A673 (cell line): ENCODE measurements at places on chromosomes 3 and 15.

DNA sequence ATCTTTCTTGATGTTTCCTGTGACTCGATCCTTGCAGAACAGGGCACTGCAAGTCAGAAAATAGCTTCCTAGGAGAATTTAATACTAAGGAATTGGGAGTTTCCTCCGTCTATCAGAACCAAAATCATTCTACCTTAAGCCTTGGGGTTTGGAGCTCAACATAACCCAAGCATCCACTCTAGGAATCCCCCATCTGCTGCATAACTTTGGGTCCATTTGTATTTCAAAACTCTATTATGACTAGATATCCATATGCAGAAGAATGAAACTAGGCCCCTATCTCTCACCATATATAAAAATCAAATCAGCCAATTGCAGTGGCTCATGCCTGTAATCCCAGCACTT is 61.7 kb upstream of the AKAP13 start:
- no peak for DNase-seq

GRCh38 chr3:59653405-59654122 is 603.7 kb upstream of the CFAP20DC start:
- DNase-seq: no peak

- no peak for DNase-seq
Measured at GRCh38 chr3:194481103-194481502, 5.7 kb downstream of the ATP13A3 start.

GRCh38 chr3:137013951-137014688 is 56.3 kb downstream of the IL20RB start:
- DNase-seq: peak; percentile 93

DNA sequence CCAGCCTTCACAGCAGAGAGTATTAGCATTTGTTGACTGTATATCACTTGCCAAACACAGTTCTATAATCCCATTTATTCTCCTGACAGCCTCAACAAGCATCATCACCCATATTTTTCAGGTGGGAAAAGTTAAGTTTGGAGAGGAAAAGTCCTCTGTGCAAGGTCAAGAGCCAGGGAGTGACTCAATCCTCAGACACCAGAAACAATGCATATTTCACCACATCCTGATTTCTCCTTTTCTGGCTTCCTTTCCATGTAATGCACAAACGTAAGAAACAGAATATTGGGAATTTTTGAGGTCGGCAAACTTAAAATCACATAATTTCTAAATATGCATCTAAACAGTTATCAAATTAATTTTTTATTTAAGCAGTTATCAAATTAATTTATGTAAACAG is 116.0 kb upstream of the GADL1 start:
- DNase-seq: no peak

- DNase-seq: peak; percentile 60
Measured at GRCh38 chr3:136546720-136547119, 205.5 kb downstream of the STAG1 start.

- DNase-seq: peak; percentile 80
Measured at GRCh38 chr3:126389112-126389793, 5.5 kb upstream of the CFAP100 start.

DNA sequence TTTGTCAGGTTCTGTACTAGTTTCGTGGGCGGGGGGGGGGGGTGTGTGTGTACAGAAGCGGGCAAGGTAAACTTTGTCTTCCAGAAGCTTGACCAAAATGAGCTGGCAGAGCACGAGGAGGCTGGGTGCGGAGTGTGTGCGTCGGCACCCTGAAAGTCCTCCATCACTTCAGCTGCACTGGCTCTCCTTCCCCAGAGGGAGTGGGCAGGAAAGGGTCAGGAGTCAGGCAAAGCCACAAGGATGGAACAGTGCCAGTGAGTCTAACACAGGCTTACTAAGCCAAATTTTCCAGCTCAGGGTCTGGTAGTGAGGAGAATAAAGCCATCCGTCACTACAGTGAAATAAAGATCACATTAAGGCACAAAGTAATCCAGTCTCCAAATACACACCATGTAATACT is 11.9 kb upstream of the SH3GL3 start:
- DNase-seq: no peak

DNA sequence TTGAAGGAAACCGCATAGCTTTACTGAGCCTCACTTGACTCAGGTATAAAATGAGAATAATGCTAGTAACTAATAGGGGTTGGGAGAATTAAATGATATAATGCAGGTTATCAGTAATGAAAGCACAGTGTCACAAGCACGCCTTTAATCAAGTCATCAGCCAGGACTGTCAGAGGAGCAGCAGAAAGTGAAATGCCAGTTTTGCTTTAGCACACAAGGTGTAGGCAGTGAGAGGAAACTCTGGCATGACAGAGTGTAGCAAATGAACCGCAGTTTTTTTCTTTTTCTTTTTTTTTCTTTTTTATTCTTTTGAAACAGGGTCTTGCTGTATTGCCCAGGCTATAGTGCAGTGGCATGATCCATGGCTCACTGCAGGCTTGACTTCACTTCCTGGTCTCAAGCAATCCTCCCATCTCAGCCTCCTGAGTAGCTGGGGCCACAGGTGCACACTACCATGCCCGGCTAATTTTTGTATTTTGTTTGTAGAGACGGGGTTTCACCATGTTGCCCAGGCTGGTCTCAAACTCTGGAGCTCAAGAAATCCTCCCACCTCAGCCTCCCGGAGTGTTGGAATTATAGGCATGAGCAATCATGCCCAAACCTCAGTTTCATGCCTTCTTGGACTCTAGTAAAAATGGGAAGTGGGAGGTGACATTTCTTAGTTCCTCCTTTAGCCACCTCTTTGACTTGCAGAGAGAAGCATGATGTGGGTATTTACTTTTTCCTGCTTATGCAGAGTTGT is 9.7 kb upstream of the SCAANT1 start:
- DNase-seq: no peak

DNA sequence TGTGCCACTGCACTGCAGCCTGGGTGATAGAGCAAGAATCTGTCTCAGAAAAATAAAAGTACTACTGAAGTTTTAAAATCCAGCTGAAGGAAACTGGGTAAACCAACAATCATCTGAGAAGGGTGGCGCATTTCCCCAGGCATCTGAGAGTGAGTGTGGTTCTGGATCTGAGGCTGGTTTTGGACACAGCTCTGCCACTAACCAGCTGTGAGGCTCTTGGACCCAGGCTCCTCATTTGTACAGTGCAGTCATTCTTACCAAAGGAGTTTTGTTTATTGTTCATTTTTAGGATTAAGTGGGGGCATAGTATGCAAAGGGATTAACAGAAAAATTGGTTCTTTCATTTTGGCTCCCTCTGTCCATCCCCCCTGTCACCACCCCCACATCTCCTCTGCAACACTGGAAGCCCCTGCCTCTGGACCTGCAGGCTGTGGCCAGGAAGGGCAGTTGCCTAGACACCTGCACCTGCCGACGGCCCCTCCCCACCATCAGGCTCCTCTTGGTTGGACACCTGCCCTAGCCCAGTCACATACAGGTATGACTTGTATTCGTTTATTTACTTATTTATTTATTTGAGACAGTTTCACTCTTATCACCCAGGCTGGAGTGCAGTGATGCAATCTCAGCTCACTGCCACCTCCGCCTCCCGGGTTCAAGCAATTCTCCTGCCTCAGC is 8.8 kb downstream of the NUP210 start:
- DNase-seq: no peak

- no peak for DNase-seq
Measured at GRCh38 chr3:5489536-5489935, 302.0 kb downstream of the EDEM1 start.

- DNase-seq: no peak
Measured at GRCh38 chr15:85580879-85581278, 200.5 kb downstream of the AKAP13 start.

DNA sequence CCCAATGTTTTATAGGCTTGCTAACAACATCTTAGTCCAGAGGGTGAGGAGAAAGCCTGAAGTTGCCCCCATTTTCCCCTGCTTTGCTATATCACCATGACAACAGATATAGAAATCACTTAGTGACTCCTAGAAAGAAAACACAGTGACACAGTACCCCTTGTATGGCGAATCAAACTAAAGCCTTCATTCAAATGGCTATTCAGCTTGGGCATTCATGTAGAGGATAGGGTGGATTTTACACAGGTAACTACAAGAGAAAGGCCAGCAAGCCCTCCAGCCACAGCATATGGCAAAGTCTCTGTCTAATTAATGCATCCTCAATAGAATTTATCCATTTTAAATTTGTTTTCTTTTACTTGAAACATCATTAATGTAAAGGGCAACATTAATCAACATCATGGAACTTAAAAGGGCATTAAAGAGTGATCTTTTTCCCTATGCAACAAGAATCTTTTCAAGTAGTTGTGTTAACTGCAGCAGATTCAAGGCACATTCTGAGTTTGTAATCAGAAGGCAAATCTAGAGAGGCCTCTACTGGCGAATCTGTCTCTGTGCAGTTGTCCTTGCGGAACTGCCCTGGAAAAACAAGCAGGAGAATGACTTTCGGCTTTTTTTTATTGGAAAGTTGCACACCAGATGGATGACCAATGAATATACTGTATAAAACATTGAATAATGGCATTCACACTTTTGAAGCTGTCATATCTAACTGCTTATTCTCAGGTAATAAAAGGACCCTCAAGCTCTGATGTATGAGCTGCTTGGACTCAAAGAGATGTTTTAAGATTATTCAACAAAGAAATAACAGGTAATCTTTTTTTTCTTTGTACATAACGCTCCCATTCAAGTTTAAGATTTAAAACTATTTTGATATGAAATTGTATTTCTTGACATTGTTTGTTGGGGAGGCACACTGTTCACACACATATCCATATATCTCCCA is 621.7 kb upstream of the AGTR1 start:
- DNase-seq: peak; percentile 75

GRCh38 chr3:173045770-173046382 is 95.2 kb downstream of the SPATA16 start:
- no peak for DNase-seq

GRCh38 chr3:24680214-24680967 is 185.7 kb upstream of the THRB start:
- peak; percentile 69 for DNase-seq

- peak; percentile 74 for DNase-seq
Measured at GRCh38 chr3:4426782-4427344, 40.2 kb downstream of the SUMF1 start.

- DNase-seq: no peak
Measured at GRCh38 chr3:77618686-77619085, 578.8 kb downstream of the ROBO2 start.

DNA sequence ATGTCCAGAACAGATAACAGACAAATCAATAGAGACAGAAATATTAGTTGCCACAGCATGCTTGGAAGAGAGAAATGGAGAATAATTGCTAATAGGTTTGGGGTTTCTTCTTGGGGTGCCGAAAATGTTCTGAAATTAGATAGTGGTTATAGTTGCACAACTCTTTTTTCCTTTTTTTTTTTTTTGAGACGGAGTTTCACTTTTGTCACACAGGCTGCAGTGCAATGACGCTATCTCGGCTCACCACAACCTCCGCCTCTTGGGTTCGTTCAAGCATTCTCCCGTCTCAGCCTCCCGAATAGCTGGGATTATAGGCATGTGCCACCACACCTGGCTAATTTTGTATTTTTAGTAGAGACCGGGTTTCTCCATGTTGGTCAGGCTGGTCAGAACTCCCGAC is 163.3 kb downstream of the PLCH1 start:
- no peak for DNase-seq

- DNase-seq: no peak
Measured at GRCh38 chr3:158086361-158086760, 19.9 kb downstream of the SHOX2 start.

DNA sequence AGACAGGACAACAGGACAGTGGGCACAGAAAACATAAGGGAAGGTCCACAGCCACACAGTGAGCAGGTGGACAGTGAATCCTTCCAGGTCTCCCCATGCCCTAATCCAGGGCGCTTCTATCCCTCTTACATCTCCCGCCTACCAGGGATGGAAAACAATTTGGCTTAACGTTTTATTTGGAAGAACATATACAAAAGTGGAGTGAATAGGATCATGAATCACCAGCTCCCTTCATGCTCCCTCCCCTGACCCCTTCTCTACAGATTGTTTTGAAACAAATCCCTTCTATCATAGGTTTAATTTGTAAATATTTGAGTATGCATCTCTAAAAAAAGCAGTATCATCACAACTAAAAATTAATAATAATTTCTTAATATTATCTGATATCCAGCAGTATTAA is 52.5 kb downstream of the CLDN11 start:
- DNase-seq: no peak

GRCh38 chr15:78207641-78208340 is 26.6 kb downstream of the ACSBG1 start:
- DNase-seq: no peak
